A673 (cell line): ENCODE measurements at places on chromosomes 7 and 10. TPM values are rescaled to one million over a fixed set of nuclear protein-coding genes. Genes with fewer than 3 reads are reported as not detected.

The GIMAP4 gene
- total RNA-seq, result not detected in 2 replicates

DNA sequence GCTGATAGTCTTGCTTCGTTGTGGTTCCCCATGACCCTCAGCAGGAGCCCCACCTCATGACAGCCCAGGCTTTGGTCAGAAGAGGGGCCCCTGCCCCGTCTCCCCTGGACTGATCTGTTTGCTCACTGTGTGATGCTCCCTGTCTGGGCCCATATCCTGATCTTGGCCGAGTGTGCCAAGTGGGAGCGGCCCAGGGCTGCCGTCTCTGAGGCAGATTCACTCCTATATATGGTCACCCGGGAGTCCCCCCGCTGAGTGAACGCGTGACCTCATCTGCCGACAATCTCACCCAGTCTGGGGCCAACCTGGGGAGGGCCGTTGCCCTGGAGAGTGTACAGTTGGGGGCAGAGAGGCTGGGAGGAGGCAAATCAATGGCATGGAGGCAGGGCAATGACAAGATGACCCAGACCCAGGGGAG lies 34.5 kb downstream of the PPIF start:
- no peaks in the 10 kb centered on the region for H3K27me3 ChIP-seq
- H3K4me1 ChIP-seq, result no peaks in the 10 kb centered on the region
- H3K4me3 ChIP-seq, result no peak overlapping the region
- DNase-seq, result peak; percentile 28

- peak overlapping the region; percentile 98 for H3K27ac ChIP-seq
- H3K36me3 ChIP-seq, result peaks cover 37% of the 10 kb centered on the region
Observed at GRCh38 chr7:158702944-158703343, 1.7 kb downstream of the NCAPG2 start.

The VAX1 gene
- 65.1 and 74.4 TPM in 2 replicates for total RNA-seq

DNA sequence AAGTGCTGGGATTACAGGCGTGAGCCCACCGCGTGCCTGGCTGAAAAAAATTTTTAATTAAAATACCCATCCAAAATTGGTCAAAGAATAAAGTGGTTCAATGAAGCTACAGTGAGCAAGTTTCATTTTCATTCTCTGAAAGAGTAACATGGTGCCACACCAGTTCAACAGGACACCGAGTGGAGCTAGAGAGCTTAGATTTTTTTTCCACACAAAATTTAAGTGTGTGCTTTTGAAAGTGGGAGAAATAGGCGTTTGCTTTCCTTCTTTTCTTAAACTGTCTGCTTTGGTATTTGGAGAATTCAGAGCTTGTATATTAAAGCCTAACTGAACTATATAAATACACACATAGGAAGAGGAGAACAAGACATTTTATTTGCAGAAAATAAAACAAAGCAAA lies 43.4 kb downstream of the BPGM start:
- no peaks in the 10 kb centered on the region for H3K27me3 ChIP-seq
- DNase-seq, result peak; percentile 50
- H3K36me3 ChIP-seq, result no peaks in the 10 kb centered on the region
- H3K27ac ChIP-seq, result no peak overlapping the region
- H3K4me1 ChIP-seq, result peaks cover 6% of the 10 kb centered on the region
- H3K4me3 ChIP-seq, result no peak overlapping the region

DNA sequence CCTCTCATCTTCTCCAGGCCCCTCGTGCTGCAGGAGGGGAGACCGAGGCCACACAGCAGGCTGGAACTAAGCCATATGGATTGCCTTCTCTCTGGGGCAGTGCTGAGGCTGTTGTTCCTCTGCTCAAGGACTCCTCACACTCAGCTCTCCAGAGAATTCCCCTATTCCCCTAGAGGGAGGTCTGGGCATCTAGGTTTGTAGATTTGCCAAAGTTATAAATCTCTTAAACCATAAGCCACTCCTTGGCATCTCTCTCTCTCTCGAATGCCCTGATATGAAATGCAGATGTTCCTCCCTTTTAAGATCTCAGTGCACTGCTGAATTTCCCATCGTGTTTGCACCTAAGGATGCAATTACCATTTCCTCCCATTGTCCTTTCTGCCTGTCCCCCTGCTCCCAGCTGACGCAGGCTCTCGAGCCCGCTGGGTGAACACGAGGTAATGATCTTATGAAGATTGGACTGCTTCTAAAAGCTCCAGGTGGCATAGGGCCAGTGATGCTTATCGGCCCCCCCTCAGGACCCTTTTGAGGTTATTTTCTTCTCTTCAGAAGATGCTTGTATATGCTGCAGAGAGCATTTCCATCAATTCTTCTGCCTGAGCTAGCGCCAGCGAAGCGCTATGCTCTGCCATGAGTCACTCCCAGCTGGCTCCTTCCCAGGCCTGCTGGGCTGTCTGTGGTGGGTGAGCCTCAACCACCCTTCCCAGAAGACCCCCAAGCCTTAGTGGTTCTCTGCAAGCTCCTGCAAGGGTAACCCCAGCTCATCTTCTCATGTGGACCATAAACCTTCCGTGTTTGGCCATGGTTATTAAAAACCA lies 41.6 kb upstream of the AQP1 start:
- no peaks in the 10 kb centered on the region for H3K27me3 ChIP-seq
- no peak overlapping the region for H3K4me3 ChIP-seq
- no peaks in the 10 kb centered on the region for H3K36me3 ChIP-seq
- peak; percentile 39 for DNase-seq

DNA sequence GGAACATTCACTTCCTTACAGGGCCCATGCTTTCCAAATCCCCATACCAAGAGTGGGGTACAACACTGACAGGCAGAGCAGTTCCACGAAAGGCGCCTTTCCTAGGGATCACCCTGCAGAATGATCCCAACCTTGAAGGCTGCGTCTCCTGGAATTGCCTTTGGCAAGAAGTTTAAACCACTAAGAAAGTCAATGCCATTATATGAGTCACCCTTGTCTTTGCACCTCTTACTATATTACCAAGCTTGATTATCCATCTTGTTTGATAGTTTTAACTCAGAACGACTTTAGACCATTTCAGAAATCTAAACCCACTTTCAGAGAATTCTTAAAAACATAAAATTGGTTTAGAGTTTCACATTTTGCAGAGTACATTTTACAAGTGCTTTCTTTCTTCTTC lies 282.1 kb downstream of the ARHGAP12 start:
- H3K4me1 ChIP-seq, result peaks cover 9% of the 10 kb centered on the region
- H3K27me3 ChIP-seq, result peaks cover 17% of the 10 kb centered on the region
- DNase-seq, result no peak
- H3K27ac ChIP-seq, result no peak overlapping the region

DNA sequence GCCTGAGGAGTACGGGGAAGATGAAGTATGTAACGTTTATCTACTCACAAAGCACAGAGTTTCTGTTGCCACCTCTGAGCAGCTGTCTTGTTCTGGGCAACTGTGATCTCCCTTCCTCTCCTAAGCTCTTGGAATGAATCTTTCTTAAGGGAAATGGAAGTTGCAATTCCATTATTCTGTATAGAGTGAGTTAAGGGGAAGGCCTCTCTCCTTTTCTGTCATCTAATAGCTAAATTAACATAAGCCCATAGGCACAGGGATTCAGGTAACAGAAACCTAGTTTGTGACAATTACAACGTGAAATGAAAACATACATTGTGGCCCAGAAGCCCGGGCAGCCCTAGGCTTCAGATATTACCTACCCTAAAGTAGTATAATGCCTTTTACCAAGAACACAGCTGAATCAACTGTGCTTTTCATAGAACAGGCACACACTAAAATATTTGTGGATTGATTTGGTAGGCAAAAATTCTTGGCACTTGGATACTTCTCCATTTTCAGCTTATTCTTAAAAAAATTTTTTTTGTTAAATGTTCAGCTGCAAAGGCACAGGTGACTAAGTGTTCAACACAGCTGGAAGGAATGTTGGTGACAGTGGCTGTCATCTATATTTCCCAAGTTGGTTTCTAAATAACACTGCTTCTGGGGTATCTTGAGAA lies 3.8 kb upstream of the PDCD4 start:
- no peak overlapping the region for H3K27ac ChIP-seq
- H3K4me3 ChIP-seq, result no peak overlapping the region
- H3K4me1 ChIP-seq, result peaks cover 16% of the 10 kb centered on the region
- no peak for DNase-seq
- no peaks in the 10 kb centered on the region for H3K36me3 ChIP-seq

GRCh38 chr10:66472156-66472555 lies 453.7 kb upstream of the LRRTM3 start:
- H3K36me3 ChIP-seq, result no peaks in the 10 kb centered on the region
- no peaks in the 10 kb centered on the region for H3K27me3 ChIP-seq
- no peak overlapping the region for H3K4me3 ChIP-seq
- DNase-seq, result no peak
- no peaks in the 10 kb centered on the region for H3K4me1 ChIP-seq

The CALML5 gene
- not detected in 2 replicates for total RNA-seq

GRCh38 chr7:4169455-4169854 lies 512.6 kb upstream of the FOXK1 start:
- no peak overlapping the region for H3K27ac ChIP-seq
- H3K4me3 ChIP-seq, result no peak overlapping the region
- H3K4me1 ChIP-seq, result no peaks in the 10 kb centered on the region
- H3K27me3 ChIP-seq, result no peaks in the 10 kb centered on the region
- DNase-seq, result no peak
- H3K36me3 ChIP-seq, result no peaks in the 10 kb centered on the region

- no peaks in the 10 kb centered on the region for H3K27me3 ChIP-seq
- peaks cover 6% of the 10 kb centered on the region for H3K36me3 ChIP-seq
- peak; percentile 51 for DNase-seq
Observed at GRCh38 chr10:5442065-5442989, 30.0 kb downstream of the NET1 start.

- no peak for DNase-seq
- no peaks in the 10 kb centered on the region for H3K4me1 ChIP-seq
- no peaks in the 10 kb centered on the region for H3K36me3 ChIP-seq
- no peak overlapping the region for H3K4me3 ChIP-seq
- H3K27me3 ChIP-seq, result peaks cover 17% of the 10 kb centered on the region
Observed at GRCh38 chr10:117677890-117678500, 135.4 kb downstream of the EMX2 start.
